ENCODE measurements at places on chromosomes 2 and 18.

- DNase-seq: no peak
Measured at GRCh38 chr18:28588884-28589549, 412.1 kb upstream of the CDH2 start.

GRCh38 chr2:11213975-11214374 lies 58.7 kb downstream of the SLC66A3 start:
- DNase-seq: no peak

- no peak for DNase-seq
Measured at GRCh38 chr2:149056541-149057255, 18.2 kb downstream of the LYPD6B start.

- peak; percentile 2 for DNase-seq
Measured at GRCh38 chr2:42742740-42743658, 20.9 kb downstream of the OXER1 start.

GRCh38 chr2:195472501-195473234 lies 184.4 kb upstream of the SLC39A10 start:
- DNase-seq: no peak

DNA sequence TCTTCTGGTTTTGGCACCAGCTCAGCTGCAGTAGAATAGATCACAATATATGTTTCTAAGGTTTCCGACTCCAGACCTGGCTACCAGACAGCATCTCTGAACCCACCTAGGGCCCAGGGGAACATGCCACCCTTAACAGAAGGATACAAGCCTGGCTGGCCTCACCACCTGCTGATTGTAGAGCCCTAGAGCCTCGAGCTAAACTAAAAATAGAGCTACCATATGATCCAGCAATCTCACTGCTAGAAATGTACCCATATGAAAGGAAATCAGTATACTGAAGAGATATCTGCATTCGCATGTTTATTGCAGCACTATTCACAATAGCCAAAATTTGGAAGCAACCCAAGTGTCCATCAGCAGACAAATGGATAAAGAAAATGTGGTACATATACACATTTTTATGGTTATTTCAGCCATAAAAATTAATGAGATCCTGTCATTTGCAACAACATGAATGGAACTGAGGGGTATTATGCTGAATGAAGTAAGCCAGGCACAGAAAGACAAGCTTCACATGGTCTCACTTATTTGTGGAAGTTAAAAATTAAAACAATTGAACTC lies 242.4 kb upstream of the SLC39A10 start:
- DNase-seq: no peak

- DNase-seq: no peak
Measured at GRCh38 chr2:11346023-11346482, 1.6 kb upstream of the ROCK2 start.

DNA sequence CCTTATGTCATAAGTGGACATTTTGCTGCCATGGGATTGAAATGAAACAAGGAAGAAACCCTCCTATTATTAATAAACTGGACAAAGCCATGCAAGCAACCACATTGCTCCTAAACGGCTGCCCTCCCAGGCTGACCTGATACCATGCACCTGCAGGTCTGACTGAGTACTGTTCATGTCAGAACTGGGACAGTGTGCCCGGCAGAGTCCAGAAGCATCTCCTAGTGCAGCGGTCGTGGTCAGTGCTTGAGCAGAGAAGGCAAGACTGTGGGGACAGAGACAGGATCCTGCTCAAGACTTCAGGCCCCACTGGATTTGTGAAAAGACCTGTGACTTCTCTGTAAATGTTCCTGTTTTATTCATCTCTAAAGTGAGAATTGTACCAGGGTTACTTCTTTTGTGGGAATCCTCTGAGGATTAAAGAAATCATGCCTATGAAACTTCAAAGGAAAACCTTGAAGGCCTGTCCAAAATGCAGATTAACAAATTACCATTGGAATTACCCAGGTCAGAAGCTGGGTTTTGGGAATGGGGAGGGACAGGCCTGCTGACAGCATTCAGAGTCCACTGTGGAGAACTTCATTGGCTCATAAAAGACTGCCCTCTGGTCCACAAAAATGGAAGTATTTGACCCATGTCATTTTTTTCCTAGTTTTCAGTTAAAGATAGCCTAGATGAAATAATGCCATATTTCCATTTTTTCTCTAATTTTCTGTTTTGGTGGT lies 13.9 kb downstream of the RNF144A start:
- no peak for DNase-seq

DNA sequence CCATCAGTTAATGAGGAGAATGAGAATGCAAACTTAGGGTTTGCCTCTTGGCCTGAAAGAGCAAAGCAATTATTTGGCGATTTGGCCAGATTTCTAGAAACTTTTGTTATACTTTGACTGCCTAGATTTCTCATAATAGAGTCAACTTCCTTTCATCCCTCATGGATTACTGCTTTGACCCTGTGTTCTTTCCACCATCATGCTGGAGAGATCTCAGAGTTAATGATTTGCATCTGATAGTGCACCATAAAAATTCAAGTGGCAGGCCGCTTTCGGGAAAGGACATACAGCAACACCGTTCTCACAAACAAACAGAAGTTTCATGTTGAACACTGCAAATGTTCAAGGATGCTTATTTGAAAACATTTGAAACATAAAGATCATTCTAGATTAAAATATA lies 143.7 kb upstream of the ZFP36L2 start:
- no peak for DNase-seq

GRCh38 chr18:35755369-35755768 lies 173.8 kb downstream of the GALNT1 start:
- no peak for DNase-seq

- DNase-seq: no peak
Measured at GRCh38 chr2:207765547-207765946, 4.2 kb downstream of the FZD5 start.

- DNase-seq: no peak
Measured at GRCh38 chr2:212484563-212485080, 54.0 kb downstream of the ERBB4 start.

DNA sequence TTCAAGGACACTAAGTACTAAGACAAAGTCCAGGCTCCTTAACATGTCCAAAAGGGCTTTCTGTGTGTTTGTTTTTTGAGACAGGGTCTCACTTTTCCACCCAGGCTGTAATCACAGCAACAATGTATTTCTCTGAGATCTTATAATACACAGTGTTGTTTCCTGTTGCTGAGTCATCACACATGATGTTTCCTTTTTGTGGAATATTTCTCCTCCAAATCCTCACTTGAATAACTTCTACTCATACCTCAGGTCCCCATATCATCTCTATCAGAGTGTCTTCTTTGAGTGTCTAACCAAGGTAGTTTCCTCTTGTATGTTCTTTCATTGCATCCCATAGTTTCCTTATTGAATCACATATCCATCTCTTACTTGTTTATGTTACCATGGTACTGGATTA lies 632.0 kb upstream of the PIK3C3 start:
- no peak for DNase-seq

DNA sequence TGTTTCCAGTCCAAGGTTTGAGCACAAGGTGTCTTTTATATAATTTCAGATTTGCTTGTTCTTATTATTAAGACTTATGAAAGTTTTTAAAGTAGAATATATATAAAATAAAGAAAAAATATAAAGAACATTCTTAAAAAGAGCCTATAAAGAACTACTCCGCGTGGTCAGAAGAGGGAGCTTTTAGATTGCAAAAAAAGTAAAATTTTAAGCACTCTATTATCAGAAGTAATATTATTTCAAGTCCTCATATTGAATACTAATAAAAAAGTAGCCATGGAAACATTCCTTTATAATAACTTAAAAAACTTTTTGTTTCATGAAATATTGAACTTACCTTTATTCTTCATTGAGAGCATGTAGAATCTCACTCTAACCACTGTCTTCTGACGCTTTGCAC lies 51.4 kb downstream of the LINC00305 start:
- DNase-seq: no peak

DNA sequence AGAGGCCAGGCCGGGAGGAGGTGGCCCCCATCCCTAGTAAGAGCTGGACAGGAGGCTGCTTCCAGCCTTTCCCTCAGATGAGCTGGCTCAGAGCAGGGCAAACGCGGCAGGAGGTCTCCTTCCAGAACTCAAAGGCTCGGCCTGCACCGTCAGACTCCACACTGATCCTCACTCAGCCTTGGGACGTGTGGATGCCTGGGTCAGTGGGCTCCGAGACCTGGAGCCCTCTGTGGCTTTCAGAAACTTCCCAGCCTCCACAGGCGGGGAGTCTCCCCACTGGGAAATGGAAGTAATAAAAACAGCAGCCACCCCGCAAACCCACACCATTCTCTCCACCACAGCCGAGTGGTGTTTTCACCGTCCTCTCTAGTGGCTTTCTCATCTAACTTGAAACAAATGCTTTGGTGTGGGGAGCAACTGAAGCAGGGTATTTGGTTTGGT lies 54.3 kb downstream of the INPP5D start:
- DNase-seq: no peak

GRCh38 chr2:104969564-104969963 lies 68.3 kb upstream of the MRPS9 start:
- DNase-seq: no peak

GRCh38 chr2:10992023-10992791 lies 80.5 kb downstream of the KCNF1 start:
- DNase-seq: no peak

DNA sequence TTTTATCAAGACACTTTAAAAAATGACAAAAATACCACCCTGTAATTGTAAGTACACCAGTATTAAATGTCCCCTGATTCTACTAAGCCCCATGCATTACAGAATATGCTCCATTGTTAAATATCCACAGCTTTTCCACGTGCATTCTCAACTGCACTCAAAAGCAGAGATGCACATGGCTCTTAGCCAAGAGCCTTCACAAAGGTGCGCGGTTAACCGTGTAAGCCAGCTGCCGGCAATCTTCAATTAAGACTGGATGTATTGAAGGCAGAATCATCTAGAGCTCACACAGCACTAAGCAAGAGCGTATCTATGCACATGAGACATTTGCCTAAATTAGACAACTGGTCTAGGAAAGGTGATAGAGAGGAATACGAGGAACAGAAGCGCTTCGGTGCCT lies 278.3 kb downstream of the NAPG start:
- DNase-seq: no peak

- no peak for DNase-seq
Measured at GRCh38 chr2:232476791-232477190, 10.8 kb downstream of the ECEL1 start.

DNA sequence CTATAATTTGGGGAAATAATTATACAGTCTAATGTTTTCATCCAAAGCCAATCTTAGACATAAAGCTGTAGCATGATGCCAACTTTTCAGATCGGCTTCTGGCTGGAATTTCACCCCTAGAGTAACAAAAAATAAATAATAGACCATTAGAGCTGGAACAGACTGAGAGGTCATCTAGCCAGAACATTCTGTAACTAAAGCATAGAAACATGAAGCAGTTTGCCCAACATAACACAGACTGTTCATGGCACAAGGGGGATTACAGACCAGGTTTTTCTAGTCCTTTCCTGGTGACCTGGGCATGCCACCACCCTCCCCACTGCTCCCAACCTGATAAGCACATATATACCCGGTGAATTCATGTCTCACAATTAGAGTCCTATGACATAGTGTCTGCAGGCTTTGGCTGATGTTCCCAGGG lies 116.4 kb upstream of the PPP1CB start:
- no peak for DNase-seq

DNA sequence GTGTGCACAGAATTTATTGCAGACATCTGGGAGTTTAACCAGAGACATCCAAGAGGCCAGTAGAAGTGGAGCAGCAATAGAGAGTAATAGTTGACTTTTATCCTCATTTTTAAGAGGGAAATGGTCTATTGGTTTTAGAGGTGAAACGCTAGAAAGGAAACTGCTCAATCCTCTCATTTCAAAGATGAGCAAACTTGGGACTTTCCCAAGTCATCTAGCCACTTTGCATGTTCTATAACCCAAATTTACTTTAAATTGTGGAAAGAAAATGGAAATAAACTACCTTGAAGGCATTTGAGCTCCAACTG lies 601.7 kb downstream of the ARHGAP15 start:
- peak; percentile 17 for DNase-seq

Data from GM10248 (cell line).